ENCODE measurements at places on chromosomes 3 and 15.

- DNase-seq = no peak
These were observed 19.4 kb downstream of the RBP1 start for GRCh38 chr3:139519998-139520737.

DNA sequence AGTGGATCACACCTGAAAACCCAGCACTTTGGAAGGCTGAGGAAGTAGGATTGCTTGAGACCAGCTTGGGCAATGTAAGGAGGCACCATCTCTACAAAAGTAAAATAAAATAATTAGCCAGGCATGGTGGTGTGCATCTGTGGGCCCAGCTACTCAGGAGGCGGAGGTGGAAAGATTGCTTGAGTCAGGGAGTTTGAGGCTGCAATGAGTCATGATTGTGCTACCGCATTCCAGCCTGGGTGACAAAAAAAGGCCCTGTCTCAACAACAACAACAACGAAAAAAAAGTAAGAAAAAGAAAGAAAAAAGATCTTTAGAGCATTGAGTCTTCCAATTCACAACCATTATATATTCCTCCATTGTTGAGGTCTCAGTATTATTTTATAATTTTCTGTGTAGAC, 192.4 kb upstream of the DPH6 start:
- no peak for DNase-seq

DNA sequence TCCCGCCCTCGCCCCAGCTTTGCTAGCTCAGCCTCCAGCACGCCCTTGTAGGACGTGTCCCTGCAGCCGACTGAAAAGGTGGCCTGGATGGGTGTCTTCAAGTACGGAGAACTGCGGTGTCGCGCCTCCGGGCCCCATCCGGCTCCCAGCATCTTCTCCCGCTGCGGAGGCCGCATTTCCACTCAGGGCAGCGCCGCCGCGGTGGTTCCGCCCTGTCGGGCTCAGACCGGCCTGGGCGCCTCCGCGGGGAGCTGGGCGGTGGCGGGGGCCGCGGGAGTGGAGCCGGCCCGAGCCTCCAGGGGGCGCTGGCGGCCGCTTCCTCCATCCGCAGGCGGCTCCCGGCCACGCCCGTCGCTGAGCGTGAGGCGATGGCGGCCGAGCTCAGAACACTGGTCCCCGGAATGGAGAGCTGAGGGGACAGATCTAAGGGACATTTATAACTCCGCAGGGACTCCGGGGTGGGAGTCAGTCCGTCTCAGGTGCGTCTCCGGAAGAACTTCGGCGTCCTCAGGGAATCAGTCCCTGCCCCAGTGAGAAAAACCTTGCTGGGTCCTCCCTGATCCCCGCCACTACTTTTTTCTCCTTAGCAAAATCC, 13.6 kb upstream of the SMCO1 start:
- DNase-seq = no peak

DNA sequence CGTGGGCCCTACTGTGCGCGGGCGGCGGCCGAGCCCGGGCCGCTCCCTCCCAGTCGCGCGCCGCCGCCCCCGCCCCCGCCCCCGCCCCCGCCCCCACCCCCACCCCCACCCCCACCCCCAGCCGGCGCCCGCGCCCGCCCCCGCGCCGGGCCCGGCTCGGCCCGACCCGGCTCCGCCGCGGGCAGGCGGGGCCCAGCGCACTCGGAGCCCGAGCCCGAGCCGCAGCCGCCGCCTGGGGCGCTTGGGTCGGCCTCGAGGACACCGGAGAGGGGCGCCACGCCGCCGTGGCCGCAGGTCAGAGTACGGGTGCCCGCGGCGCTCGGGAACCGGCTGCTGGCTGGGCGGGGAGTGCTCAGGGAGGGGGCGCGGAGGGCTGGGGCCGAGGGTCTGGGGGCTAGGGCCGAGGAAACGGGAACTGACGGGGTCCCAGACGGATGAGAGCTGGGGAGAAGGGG, 1.1 kb upstream of the PPARG start:
- no peak for DNase-seq

GRCh38 chr3:17841190-17841828, 98.9 kb upstream of the TBC1D5 start:
- DNase-seq = peak; percentile 21

DNA sequence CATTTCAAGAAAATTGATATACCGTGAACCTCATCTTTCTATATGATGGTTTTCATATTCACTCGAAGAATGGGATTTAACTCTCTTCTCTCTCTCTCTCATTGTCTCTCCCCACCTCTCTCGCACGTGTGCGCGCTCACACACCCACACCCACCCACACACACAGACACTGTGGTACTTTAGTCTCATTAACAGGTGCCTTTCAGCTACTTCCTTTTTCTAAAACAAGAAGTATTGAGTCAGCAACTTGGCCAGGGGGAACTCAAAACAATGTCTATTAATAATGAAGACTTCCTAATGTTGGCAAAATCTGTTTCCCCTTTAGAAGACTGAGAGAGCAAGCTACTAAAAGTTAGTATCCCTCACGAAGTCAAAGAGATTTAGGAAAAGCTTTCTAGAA, 150.7 kb downstream of the TMCO5A start:
- no peak for DNase-seq

- DNase-seq = no peak
These were observed 62.4 kb upstream of the TNIK start for GRCh38 chr3:171522651-171523050.

- no peak for DNase-seq
These were observed 301.1 kb downstream of the NTRK3 start for GRCh38 chr15:87955284-87955909.
